Activated CD4-positive, alpha-beta T cell treated with anti-CD3 and anti-CD28 coated beads, Interleukin-2, amount 50 U/mL, for 24 hours (primary cell): ENCODE measurements at places on chromosomes 3 and 15.

DNA sequence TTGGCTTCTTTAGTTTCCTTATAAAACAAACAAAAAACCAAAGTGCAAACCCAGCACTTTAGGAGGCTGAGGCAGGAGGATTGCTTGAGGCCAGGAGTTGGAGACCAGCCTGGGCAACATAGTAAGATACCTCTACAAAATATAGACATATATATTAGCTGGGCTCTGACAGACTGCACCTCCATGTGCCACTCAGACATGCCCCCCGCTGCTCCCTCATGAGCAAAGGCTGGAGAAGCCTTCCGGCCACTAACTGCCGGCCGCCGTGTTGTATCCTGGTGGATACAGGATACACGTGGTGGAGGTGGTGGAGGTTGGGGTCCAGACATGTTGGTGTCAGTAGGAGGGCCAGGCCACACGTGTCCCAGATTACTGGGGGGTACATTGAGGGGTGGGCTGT, 29.4 kb upstream of the CCR4 start:
- no peak for DNase-seq

DNA sequence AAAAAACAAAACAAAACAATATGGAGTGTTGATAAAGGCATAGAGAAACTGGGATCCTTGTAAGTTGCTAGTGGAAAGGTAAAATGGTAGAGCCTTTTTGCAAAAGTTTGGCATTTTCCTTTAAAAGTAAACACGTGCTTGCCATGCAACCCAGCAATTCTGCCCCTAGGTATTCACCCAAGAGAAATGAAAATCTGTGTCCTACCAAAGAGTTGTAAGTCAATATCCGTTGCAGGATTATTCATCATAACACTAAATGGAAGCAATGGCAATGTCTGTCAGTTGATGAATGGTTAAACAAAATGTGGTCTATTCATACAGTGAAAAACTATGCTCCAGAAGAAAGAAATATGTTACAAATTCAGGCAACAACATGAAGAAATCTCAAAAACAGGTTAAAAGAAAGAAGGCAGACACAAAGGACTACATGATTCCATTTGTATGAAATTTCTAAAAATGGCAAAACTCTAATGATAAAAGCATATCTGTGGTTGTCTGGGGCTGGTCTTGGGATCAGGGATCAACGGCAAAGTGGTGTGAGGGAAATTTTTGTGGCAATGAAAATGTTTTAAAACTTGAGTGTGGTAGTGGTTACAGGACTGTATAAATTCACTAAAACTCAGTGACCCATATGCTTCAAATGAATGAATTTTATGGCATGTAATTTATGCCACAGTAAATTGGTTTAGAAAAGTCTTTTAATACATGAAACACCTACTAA, 229.6 kb downstream of the OPA1 start:
- no peak for DNase-seq

GRCh38 chr3:126887686-126888085, 95.2 kb upstream of the PLXNA1 start:
- no peak for DNase-seq

DNA sequence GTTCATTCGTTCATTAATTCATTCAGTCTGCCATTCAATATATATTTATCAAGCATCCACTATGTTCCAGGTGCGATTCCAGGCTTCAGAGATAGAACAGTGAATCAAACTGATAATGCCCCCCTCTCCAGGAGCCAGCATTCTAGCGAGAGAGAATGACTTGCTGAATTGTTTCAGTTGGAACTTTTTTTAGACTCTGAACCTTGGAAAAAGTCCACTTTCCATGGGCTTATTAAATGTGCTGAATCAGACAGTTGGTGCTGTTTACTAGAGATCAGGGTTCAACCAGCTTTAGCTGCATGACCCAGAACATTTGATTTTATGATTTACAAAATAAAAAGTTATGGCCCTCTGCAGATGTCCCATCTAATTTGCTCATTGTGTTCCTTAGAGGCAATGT, 213.2 kb downstream of the THSD4 start:
- no peak for DNase-seq

GRCh38 chr15:72570059-72570458, 84.4 kb upstream of the GOLGA6B start:
- DNase-seq = no peak

DNA sequence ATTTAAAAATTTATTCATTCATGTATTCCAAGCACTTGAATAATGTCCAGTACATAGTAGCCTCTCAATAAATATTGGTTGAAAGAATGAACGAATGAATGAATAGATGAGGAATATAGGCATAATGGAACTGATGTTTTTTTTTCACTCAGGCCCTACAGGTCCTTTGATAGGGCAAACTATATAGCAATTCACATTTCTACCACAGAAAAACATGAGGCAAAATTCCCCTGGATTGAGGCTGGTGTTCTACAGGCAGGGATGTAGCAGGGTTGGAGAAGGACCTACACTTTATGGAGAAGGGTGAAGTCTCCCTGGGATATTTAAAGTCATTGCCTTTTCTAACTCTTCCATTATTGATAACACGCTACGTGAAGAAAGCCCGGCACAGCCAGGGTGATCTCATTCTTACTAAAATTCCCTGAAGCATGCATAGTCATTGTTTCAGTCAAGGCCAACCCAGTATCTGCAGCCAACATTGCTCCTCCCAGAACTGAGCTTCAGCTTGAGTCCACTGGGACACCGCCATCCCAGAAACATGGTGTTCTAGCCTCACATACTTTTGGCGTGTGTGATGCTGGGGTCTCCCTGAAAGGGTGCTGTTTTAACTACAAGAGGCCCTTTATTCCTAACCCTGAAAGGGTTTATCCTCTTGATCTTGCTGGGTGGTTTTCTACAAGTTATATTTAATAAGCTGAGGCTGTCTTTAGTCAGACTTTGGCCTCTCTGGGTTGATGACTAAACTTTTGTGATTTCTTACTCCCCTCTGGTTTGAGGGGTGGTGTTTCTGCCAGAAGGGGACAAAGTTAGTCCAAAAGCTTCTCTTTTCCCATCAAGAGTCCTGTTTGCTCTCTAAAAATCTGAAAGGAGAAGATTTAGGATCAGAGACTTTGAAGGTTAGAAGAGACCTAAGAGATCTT, 25.9 kb upstream of the FBN1 start:
- no peak for DNase-seq

DNA sequence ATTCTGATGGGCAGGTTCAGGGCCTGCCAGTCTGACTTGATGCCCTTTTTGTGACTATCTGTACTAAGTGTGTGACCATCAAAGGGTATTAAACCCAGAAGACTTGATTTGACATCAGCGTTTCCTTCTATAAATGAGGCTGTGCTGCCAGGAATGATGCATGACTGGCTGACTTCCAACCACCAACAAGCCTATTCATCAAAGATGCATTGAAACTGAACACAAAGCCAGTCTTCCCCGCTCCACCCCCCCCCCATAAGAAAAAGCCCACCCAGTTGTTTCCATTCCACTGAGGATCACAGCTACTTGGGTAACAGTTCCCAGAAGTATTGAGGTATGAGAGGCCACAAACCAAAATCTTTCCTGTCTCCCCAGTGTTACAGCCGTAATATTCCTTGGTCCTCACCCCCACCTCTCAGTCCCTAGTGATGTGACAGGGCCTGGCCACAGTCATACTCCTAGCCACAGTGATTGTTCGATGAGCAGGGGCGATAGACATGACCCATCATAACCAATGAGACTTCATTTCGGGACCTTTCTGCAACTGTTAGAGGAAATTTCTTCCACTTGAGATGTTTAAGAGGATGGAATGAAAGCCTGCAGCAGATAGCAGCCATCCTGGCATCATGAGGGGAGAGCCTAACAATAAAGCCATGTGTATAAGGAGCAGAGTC, 22.6 kb downstream of the SH3BP5 start:
- DNase-seq = no peak

- DNase-seq = no peak
Observed at GRCh38 chr3:195809291-195809785, 2.4 kb downstream of the MUC4 start.

DNA sequence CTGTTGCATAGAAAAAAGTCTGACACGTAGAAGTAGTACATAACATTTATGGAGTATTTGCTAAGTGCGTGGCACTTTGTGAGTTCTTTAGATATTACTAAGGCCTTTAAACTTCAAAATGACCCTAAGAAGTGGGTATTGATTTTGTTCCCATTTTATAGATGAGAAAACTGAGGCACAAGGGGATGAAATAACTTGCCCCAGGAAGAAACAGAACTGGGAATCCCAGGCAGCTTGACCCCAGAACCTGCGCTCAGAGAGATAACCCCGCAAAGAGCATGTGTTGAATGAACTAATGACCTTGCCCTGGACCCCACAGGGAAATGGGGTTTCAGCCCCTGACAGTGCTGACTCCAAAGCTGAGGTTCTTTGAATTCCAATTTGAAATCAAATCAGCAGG, 30.5 kb upstream of the CCDC174 start:
- no peak for DNase-seq
